Epithelial cell of proximal tubule (primary cell): ENCODE measurements at places on chromosomes 4 and X. TPM values are rescaled to one million over a fixed set of nuclear protein-coding genes. Genes with fewer than 3 reads are reported as not detected.

DNA sequence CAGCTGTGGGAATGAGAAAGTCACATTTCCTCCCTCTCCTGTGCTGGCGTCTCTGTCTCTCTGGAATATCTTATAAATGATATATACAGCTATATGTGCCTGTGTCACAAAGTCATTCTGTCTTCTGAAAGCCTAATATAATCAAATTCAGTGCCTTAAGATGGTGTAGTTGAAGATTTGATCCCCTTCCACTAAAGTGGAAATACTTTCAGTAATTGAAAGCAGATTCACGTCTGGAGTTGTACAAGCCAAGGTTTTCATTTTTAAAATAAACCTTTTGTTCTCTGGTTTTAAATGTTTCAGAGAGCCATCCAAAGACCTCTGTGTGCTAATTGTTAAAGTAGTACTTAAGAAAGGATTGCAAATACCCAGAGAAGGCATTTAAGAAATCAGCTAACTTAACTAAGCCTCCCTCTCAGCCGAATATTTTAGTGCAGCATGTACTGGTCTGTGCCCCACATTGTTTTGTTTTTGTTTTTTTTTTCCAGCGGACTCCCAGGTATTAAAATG is 206.8 kb downstream of the TENM3 start:
- no peak for DNase-seq

Gene CTAG1A
- not detected in 2 replicates for total RNA-seq

DNA sequence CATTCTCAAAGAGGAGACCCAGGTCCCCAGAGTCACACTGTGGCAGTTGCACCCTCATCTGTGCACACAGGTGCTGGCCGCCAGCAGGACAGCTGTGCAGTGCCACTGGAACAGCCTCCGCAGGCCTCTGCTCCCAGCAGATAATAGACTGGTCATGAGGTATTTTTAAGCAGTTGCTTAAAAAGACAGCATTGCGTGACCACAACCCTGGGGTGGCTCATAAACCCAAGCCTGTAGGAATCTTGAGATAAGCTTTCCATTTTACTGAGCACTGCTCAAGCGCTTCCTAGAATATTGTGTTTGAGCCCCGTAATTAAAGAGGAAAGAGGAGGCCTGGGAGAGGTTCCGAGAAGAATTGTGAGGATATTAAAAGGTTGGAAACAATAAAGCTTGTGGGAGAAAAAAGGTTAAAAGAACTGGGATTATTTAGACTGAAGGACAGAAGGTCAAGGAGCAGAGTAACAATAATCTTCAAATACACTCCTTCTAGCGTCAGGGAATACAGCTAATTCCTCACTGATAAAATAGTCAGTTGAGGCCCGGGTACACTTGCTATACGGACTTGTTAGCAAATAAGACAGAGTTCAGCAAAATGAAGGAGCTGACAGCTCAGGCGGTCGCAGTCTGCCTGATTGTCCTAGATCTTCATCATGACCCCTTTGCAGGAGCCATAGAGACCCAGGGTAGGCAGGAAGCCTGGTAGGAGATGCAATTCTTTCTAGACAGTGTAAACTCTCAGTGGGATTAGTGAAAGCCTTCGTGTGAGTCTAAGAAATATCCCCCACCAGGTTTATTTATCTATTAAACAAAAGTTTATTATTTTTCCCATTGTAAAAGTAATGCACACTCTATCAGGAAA is 86.2 kb upstream of the KIT start:
- no peak for DNase-seq

GRCh38 chr4:107094976-107095375 is 58.9 kb upstream of the DKK2 start:
- no peak for DNase-seq

- DNase-seq, result no peak
These were observed 11.3 kb downstream of the PPP2R3B start for GRCh38 chrX:375181-376036.

Gene SASH3
- total RNA-seq, result not detected in 2 replicates

GRCh38 chrX:3428792-3429191 is 82.3 kb upstream of the MXRA5 start:
- no peak for DNase-seq

DNA sequence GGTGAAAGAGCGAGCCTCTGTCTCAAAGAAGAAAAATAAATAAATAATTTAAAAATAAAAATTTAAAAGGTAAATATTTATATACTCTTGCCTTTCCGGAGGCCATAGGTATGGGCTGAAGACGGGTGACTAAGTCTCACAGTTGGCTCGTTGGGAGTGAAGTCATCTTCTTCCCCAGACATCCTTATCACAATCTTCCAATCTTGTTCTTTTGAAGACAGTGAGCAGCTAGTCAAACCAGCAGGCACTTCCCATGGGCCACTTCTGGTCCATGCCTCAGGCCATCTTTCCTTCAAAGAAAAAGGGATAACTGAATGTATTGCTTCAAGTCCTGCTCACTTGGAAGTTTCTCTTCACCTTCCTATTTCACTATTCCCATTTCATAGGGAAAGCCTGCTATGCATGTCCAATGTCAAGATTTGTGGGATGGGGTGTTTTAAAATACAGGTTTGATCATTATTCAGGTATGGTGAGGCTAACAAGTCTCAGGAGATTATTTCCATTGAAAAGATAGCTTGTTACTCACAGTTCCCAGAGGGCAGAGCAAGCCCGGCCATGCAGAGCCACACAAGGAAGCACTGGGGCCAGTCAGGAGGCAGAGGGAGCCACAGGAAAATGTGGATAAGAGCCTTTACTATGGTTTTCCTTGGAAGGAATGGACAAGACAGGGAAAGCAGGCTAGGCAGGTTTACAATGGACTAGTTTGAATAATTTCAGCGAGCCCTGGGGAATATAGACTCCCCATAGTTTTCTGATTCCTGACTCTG is 33.3 kb upstream of the VCX2 start:
- no peak for DNase-seq

Gene JCHAIN
- 0.29 TPM in 1 of 2 replicates, not detected in the other for total RNA-seq

DNA sequence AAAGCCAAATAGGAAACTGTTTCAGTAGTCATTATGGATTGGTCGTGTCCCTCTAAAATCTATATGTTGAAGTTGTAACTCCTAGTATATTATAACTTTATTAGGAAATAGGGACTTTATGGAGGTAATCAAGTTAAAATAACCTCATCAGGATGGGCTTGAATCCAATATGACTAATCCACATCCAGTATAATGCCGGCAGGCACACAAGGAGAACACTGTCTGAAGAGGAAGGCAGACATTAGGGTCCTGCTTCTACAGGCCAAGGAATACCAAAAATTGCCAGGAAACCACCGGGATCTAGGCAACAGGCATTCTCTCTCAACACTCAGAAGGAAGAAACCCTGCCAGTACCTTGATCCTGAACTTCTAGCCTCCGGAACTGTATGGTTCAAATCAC is 130.3 kb downstream of the ATP10D start:
- no peak for DNase-seq

Gene SSX2
- not detected in 2 replicates for total RNA-seq

Gene FAM184B
- total RNA-seq, result 0.07 and 0.17 TPM in 2 replicates

DNA sequence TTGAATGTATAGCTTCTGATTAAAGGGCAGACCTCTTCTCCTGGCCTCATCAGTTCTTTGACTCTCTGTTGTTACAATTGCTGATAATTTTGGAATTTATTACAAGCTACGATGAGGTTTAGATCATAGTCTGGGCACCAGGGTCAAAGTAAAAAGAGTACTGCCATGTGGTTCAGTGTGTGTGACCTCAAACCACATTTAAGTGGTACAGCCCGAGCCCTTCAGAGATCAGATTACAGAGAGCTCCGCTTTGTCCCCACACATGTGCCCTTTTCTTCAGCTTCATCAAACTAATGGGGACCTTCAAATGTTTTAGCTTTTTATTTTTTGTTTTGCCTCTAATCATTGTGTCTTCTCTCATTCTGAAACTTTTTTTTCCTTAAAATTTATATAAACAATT is 37.1 kb downstream of the SPANXN2 start:
- no peak for DNase-seq

DNA sequence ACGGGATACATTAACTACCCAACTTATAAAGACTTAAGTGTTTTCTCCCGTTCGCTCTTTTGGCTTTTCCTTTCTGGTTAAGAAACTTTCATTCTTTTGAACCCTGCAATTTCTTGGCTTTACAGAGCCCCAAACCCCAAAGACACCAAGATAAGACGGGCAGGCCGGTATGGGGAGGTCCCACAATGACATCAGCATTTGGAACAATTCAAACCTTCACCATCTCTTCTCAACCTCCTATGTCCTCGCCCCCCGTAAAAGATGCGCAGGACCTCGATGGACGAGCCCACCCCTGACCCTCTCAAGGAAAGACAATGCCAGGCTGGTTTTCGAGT is 999 bp downstream of the ZNF518B start:
- no peak for DNase-seq

DNA sequence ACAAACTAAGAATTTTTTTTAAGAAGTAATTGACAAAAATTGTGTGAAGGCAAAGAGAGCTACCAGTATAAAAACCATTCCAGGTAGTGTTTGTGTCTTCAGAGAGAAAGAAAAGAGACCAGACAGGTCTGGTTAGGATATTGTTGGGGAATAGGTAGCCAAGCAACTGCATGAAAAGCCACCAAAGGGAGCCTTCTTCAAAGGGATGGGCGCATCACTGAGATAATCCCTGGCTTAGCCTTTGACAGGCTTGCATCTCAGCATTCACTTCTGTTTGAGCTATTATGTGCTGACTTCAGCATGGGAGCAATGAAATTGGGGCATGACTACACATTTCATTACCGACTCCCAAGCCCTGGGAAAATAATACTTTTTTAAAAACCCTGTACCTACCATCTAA is 496.6 kb downstream of the IL1RAPL1 start:
- DNase-seq, result no peak

DNA sequence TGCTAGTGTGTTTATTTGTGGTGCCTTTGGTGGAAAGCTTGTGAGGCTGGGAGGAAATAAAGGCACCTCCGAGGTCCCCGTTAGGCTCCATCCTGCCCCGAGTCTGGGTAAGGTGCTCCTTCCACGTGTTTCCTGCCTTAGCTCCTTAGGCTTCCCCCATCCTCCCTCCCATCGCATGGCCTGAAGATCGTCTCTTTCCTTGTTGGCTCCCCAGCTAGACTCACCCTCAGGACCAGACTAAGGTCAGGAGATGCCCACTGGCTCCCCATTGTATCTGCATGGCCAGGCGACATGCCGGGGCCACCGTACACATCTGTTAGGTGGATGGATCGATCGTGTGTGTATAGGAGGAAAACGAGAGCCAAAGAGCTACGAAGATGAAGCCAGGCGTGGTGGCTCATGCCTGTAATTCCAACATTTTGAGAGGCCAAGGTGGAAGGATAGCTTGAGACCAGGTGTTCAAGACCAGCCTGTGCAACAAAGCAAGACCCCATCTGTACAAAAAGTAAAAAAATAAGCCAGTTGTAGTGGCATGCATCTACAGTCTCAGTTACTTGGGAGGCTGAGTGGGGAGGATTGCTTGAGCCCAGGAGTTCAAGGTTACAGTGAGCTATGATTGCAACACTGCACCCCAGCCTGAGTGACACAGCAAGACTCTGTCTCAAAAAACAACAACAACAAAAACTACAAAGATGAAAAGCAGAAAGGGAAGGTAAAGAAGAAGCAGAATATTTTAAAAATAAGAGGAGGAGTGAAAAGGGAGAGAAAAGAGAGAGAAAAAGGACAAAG is 53.7 kb downstream of the SEPSECS start:
- no peak for DNase-seq

- no peak for DNase-seq
These were observed 619.7 kb downstream of the MID1IP1 start for GRCh38 chrX:39421006-39421405.

DNA sequence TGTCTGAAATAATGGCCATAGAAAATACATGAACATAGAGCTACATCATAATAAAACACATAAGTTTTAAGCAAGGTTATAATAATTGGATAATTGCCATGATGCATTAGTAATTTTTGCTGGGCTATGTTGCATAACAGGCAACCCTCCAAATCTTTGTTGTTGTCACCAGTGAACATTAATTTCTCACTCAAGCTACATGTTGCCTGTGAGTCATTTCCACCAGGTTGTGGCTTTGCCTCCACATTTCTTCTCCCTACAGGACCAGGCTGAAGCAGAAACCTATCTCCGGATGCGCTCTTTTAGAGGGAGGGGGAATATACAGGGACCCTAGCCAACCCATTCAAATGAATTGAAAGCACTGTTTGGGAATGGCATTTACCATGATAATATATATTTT is 347.7 kb downstream of the GABRG1 start:
- DNase-seq, result no peak

- no peak for DNase-seq
These were observed 114.9 kb upstream of the GPRIN3 start for GRCh38 chr4:89422441-89422990.

Gene ETDB
- not detected in 2 replicates for total RNA-seq

Gene TMPRSS11B
- total RNA-seq, result not detected in 2 replicates

Gene SLC16A2
- total RNA-seq, result 5.3 and 5.4 TPM in 2 replicates

DNA sequence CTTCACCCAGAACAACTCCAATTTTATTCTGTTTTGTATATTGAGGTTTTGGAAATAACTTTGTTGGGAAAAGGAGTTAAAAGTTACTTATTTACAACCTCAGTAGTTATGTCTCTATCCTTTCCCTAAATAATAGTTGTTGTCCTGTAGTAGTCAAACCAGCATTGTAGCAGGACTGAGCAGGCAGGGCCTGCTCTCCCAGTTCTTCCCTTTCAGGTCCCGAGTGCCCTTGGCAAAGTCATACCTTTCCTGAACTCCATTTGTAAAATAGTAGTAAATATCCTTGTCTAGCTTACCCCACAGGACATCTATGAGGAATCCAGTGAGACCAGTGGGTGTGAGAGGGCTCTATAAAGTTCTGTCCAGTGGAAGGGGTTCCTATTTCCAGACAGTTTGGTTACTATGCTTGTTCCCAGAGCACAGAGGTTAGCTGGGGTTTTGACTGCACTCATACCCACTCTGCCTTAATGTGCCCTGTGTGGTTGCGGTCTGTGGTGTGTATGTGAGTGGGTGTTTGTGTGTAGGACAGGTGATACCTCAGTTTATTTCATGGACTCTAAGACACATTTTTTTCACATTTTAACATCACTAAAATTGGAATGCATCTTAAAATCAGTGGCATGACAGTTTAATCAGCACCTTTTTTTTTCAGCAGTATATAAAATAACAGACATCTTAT is 136.3 kb downstream of the AMMECR1 start:
- no peak for DNase-seq

DNA sequence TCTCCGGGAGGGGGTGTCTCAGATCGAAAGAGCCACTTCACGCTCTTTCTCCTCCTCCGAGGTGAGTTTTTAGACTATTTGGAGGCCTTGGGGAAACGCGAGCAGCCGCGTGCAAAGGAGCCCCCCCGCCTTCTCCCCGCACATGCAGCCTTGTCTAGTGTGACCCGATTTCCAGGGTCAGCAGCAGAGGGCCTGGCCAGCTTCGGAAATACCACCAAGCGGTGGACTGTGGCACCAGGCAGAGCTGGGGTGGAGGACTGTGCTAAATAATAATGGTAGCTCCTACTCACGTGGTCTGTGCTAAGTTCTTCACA is 79.3 kb upstream of the BCOR start:
- no peak for DNase-seq

Gene PAGE2B
- total RNA-seq, result not detected in 2 replicates

DNA sequence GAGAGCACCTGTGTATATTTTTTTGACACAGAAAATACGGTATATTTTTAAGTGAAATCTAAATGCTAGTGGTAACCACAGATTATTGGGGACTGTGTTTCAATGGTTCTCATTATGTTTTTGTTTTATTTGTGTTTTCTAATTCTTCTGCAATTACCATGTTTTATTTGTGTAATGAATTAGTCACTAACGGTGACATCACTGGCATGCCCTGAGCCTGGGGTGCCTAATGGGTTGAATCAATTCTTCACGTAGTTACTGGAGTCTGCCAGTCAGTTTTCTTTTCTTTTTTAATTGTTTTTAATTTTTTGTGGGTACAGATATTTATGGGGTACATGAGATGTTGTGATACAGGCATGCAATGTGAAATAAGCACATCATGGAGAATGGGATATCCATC is 168.8 kb downstream of the RELL1 start:
- DNase-seq, result no peak
